Nephron progenitor cell (in vitro differentiated cells): ENCODE measurements at places on chromosomes 5 and 9.
A peak's percentile ranks its signal among the peaks of the same experiment; 100 is the strongest.

- H3K27ac ChIP-seq: no peak overlapping the region
- H3K4me1 ChIP-seq: peaks cover 68% of the 10 kb centered on the region
- H3K4me3 ChIP-seq: no peak overlapping the region
- no peak for DNase-seq
- H3K36me3 ChIP-seq: no peaks in the 10 kb centered on the region
These were observed 79.8 kb downstream of the COL27A1 start for GRCh38 chr9:114235033-114235661.

DNA sequence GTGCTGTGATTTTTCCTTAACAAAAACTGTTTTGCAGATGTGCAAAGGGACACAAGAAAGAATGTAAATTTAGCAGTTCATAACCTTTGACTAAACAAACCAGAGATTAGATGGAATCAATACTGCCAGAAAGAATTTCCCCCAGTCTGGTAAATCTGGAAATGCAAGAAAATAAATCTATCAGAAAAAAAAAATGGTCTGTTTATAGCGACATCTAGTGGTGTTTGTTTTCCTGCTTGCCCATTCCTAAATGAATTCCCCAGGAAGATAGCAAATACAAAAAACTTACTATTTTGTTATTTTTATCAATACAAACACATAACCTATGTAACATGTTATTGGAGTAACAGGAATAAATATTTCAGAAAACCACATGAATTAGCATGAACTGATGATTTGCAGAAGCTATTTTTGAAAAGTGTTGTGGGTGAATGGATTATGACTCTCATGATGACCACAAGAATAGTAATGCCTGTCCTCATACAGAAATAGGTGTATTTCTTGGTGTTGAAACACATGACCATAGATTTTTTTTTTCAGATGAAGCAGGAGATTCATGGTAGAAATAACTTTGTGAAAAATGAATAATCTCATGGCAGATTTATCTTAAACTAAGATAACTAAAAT, 1703.8 kb downstream of the MAT2B start:
- peaks cover 3% of the 10 kb centered on the region for H3K27me3 ChIP-seq
- H3K27ac ChIP-seq: no peak overlapping the region
- peak; percentile 4 for DNase-seq
- H3K36me3 ChIP-seq: no peaks in the 10 kb centered on the region
- H3K4me1 ChIP-seq: peaks cover 15% of the 10 kb centered on the region

GRCh38 chr9:129442803-129443511, 177.9 kb downstream of the C9orf50 start:
- no peaks in the 10 kb centered on the region for H3K36me3 ChIP-seq
- H3K4me3 ChIP-seq: no peak overlapping the region
- peak overlapping the region; percentile 97 for H3K27ac ChIP-seq
- peaks cover 61% of the 10 kb centered on the region for H3K4me1 ChIP-seq
- H3K27me3 ChIP-seq: peaks cover 23% of the 10 kb centered on the region
- no peak for DNase-seq

- H3K4me3 ChIP-seq: no peak overlapping the region
- no peak for DNase-seq
- no peak overlapping the region for H3K27ac ChIP-seq
- H3K4me1 ChIP-seq: peaks cover 24% of the 10 kb centered on the region
- peaks cover 19% of the 10 kb centered on the region for H3K36me3 ChIP-seq
These were observed 118.1 kb downstream of the C9orf152 start for GRCh38 chr9:110089681-110090370.

DNA sequence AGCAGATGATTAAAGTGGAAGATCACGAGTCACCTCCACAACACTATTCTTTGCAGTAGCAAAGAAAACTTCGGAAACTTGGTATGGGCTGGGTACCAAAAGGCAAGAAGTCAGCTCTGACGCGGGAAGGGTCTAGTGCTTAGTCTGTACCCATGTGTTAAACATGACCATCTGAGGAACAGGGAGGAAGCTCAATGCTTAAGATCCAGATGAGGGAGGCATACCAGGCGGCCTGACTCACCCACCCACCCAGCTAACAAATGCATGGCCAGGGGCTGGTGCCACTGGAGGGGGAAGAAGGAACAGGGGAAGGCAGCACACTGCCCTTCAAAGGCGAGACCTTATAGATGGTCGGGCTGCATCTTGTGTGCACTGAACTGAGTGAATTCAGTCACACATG, 41.8 kb downstream of the CAMSAP1 start:
- H3K4me1 ChIP-seq: peaks cover 38% of the 10 kb centered on the region
- no peak for DNase-seq
- no peaks in the 10 kb centered on the region for H3K27me3 ChIP-seq
- peaks cover 52% of the 10 kb centered on the region for H3K36me3 ChIP-seq
- peak overlapping the region; percentile 67 for H3K27ac ChIP-seq

DNA sequence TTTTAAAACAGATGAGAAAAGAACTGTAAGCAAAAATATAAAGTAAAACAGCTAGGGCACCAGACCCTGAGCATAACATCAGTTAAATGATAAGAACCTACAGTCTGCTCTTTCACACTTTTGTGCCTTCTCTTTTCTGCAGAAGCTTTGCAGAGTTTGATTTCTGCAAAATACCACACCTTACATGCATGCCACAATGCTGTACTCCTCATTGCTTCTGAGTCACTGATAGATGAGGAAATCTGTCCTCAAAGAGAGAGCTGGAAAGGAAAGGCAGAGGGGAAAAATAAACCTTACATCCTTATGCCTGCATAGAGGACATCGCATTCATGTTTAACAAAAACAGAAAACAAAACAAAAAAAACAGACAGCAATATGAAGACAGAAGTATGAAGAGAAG, 142.9 kb downstream of the ATPSCKMT start:
- H3K27me3 ChIP-seq: peaks cover 5% of the 10 kb centered on the region
- H3K36me3 ChIP-seq: no peaks in the 10 kb centered on the region
- DNase-seq: no peak
- no peak overlapping the region for H3K4me3 ChIP-seq
- H3K27ac ChIP-seq: no peak overlapping the region
- peaks cover 8% of the 10 kb centered on the region for H3K4me1 ChIP-seq

DNA sequence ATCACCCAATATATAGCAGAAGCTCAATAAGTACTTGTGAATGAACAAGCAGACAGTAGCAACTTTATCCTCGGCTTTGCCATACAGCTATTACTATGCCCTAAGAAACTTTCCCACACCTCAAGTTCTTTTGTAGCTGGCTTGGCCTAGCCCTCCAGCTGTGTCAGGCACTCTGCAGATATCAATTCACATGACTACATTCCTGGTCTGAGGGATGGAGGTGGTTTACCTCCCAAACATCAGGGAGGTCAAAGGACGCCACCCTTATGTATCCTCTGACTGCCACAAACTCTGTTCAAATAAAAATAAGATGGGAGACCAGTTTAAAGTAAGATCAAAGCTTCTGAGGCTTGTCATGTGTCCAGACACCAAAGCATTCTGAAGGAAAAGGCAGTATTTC, 416.3 kb downstream of the PIK3R1 start:
- no peaks in the 10 kb centered on the region for H3K36me3 ChIP-seq
- DNase-seq: no peak
- no peaks in the 10 kb centered on the region for H3K4me1 ChIP-seq
- H3K27me3 ChIP-seq: no peaks in the 10 kb centered on the region

DNA sequence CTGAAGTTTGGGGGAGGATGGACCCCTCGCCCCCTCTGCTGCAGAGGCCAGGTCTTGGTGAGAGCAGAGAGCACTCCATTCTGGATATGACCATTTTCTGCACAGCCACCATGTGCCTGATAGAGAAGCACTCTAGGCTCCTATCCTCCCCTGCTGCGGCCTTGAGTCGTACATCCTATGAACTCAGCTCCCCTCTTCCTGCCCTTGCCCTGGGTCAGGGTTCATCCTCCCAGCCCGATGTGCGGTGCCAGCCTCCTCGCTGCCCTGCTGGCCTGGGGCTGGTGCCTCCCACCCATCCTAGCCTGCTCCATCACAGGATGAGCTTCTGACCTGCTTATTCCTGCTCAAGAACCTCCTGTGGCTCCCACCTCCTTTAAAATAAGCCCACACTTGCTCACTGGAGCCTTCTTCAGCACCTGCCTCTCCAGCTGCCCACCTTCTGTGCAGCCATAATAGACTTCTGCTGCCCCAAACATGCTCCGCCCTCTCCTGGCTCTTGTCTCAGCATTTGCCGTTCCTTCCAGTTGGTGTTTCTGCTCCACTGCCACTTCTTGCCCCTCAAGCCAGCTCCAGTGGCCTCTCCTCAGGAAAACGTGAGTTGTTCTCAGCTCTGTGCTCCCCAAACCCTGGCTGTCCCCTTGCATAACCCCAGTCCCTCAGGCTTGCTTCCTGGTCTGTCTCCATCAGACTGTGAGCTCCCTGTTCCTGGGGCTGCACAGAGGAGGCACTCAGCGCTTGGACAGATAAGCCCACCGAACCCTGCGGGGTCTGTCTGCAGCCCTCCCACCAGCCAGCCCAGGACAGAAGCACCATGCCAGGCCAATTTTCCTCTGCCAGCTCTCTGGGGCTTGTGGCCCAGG, 22.3 kb upstream of the TTLL11 start:
- peaks cover 30% of the 10 kb centered on the region for H3K27me3 ChIP-seq
- no peak for DNase-seq
- no peaks in the 10 kb centered on the region for H3K4me1 ChIP-seq
- H3K4me3 ChIP-seq: no peak overlapping the region
- no peaks in the 10 kb centered on the region for H3K36me3 ChIP-seq
- H3K27ac ChIP-seq: no peak overlapping the region

DNA sequence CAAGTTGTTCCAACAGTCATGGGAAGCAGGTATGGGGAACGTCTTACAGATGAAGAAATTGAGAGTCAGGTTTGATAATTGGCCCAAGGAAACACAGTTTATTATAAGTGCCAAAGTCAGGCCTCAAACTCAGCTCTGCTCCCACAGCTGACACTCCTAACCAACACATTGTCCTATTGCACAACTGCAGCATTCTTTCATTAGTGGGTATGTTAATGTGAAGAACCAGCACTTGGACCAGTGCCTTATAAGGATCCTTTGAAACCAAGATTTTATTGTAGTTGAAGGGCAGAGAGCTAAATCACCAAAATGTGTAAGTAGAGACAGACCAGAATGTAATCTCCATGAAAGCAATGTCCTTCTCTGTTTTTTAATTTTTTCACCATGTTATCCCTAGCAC, 56.1 kb downstream of the GRIA1 start:
- H3K36me3 ChIP-seq: peaks cover 7% of the 10 kb centered on the region
- H3K4me1 ChIP-seq: peaks cover 6% of the 10 kb centered on the region
- no peak overlapping the region for H3K4me3 ChIP-seq
- peaks cover 1% of the 10 kb centered on the region for H3K27me3 ChIP-seq
- DNase-seq: no peak

GRCh38 chr5:149114403-149115312, 26.6 kb upstream of the ABLIM3 start:
- peaks cover 5% of the 10 kb centered on the region for H3K4me1 ChIP-seq
- DNase-seq: peak; percentile 56
- no peak overlapping the region for H3K4me3 ChIP-seq
- H3K27ac ChIP-seq: no peak overlapping the region
- peaks cover 4% of the 10 kb centered on the region for H3K27me3 ChIP-seq
- no peaks in the 10 kb centered on the region for H3K36me3 ChIP-seq

GRCh38 chr9:108094676-108094993, 605.1 kb upstream of the KLF4 start:
- H3K27ac ChIP-seq: no peak overlapping the region
- no peaks in the 10 kb centered on the region for H3K36me3 ChIP-seq
- no peak overlapping the region for H3K4me3 ChIP-seq
- H3K27me3 ChIP-seq: peaks cover 1% of the 10 kb centered on the region

DNA sequence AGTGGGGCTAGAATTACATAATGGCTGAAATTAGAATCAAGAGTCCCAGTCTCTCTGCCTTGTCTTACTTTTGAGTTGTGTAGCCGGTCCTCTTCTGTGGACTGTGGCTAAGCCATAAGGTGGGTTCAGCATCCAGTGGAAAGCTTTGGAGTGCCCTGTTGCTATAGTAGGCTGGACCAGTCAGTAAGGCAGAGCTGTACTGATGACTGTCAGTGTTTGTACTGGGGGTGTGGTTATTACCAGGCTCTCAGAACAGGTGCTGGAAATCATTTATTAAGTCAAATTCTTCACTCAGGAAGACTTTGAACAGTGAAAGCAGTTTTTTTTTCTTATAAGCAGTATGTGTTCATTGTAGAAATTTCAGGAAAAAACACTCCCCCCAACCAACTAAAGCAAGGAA, 129.4 kb downstream of the ZSWIM6 start:
- H3K4me3 ChIP-seq: no peak overlapping the region
- H3K27me3 ChIP-seq: no peaks in the 10 kb centered on the region
- H3K4me1 ChIP-seq: peaks cover 22% of the 10 kb centered on the region
- H3K36me3 ChIP-seq: peaks cover 12% of the 10 kb centered on the region
- no peak overlapping the region for H3K27ac ChIP-seq
- DNase-seq: no peak

DNA sequence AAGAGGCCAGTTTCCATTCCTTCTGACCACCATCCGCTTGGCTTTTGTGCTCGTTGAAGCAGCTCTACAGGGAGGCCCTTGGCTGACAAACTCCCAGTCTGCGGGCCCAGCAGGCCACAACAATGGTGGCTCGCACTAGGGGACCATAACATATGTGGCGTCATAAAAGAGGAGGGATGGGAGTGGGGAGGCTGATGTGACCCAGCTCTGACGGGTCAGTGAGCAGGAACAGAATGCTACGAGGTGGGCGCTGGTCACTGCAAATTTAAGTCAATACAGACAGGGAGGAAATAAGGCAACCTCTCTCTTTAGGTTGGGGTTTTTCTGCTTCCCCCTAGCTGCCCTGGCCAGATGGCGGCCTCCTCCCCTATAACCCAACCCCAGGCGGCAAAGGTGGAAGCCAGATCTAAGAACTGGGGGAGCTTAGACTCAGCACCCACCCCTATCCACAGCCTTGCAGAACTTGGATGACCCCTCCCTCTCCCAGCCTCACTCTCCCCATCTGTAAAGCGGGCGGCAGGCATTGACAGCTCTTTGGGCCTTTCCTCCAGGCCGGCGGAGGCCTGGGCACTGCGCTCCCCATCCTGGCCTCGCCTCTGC, 778 bp downstream of the FRRS1L start:
- H3K4me3 ChIP-seq: peak overlapping the region; percentile 80
- peak; percentile 8 for DNase-seq
- peaks cover 73% of the 10 kb centered on the region for H3K27me3 ChIP-seq
- peaks cover 6% of the 10 kb centered on the region for H3K4me1 ChIP-seq

- H3K4me3 ChIP-seq: peak overlapping the region; percentile 87
- H3K27me3 ChIP-seq: peaks cover 10% of the 10 kb centered on the region
- H3K27ac ChIP-seq: no peak overlapping the region
- DNase-seq: peak; percentile 86
- H3K4me1 ChIP-seq: peaks cover 8% of the 10 kb centered on the region
These were observed 43.9 kb upstream of the PRRC2B start for GRCh38 chr9:131349881-131350563.

DNA sequence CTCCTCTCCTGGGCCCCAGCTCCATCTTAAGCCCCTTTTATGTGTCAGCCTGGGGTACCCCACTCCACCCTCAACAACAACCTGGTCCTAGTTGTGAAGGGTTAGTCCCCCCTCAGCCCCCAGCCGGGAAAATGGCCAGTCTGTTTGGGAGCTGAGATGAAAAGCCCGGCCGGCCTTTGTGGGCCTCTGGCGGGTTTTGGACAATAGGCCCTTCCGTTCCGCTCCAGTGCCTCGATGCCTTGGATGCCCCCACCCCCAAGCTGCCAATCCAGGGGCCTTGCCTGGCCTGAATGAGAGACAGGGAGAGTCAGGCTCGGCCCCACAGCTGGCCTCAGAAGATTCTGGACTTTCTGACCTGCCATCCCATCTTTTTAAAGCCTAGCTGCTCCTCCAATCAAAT, 9.2 kb downstream of the CNTFR start:
- no peaks in the 10 kb centered on the region for H3K36me3 ChIP-seq
- peak overlapping the region; percentile 49 for H3K4me3 ChIP-seq
- peaks cover 94% of the 10 kb centered on the region for H3K4me1 ChIP-seq

GRCh38 chr9:94745806-94746540, 19.5 kb downstream of the AOPEP start:
- H3K27ac ChIP-seq: no peak overlapping the region
- H3K36me3 ChIP-seq: peaks cover 77% of the 10 kb centered on the region
- DNase-seq: no peak
- H3K4me3 ChIP-seq: no peak overlapping the region
- H3K4me1 ChIP-seq: peaks cover 7% of the 10 kb centered on the region
